Amniotic epithelial cell (primary cell): ENCODE measurements at places on chromosomes 2 and 18.

DNA sequence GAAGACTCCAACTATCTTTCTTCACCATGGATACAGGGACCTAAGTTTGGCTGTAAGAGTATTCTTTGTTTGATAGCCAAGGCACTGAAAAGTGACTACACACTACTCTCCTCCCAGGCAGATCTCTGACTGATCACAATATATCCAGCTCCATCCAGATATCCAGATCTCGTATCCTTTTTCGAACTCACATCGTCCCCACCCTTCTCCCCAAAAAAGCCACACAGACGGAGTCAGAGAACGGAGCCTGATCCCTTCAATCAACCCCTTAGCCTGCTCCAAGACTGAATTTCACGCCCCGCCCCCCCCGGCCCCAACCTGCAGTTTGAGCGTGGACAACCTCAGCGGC is 533 bp downstream of the DHX57 start:
- DNase-seq = no peak

- DNase-seq = peak; percentile 91
Measured at GRCh38 chr2:55093381-55093780, 43.1 kb upstream of the RTN4 start.

- DNase-seq = no peak
Measured at GRCh38 chr18:76431437-76432273, 63.4 kb downstream of the ZNF516 start.

GRCh38 chr2:157327621-157328500 is 2.2 kb upstream of the ERMN start:
- DNase-seq = peak; percentile 53

DNA sequence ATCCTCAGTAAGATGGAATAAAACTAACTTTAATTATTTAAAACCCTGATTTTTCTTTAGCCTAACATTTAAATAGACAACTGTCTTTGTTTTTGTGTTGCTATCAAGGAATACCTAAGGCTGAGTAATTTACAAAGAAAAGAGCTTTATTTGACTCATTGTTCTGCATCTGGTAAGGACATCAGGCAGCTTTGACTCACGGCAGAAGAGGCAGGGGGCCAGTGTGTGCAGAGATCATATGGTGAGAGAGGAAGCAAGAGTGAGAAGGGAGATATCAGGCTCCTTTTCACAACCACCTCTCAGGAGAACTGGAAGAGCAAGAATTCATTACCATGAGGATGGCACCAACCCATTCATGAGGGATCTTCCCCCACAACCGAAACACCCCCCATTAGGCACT is 64.6 kb upstream of the TFPI start:
- DNase-seq = peak; percentile 61

DNA sequence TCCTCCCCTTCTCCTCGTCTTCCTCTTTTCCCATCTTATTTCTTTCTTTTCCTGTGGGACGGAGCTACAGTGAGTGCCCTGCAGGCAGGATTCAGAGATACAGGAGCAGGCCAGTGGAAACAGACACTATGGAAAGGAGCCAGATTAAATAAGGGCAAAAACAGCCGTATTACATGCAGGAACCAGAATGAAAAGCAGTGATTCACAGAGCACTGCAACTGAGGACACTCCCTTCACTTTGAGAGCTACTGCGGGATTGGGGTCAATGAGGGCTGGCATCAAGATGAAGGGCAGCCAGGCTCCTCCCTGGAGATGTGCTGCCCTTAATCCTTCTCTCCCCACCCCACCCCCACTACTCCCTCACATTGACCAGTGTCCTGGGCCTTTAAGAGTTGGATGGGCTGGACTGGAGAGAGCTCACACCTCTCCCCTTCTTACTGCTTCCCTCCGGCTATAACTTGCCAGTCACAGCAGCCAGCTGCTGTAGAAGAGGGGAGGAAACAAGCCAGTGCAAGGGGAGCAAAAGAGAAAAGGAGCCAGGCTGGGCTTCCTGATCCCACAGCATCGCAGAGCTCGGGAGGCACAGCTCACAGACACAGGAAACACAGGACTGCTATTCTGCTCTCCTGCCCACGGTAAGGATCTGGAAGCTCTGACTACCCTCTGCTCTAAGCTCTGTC is at the start of gene PLCD4:
Gene PLCD4 (plus strand): TSS at position 464 of the 680 bp plus-strand sequence. CDS start 7,841 bp downstream, outside the sequence.
- DNase-seq = peak; percentile 69

DNA sequence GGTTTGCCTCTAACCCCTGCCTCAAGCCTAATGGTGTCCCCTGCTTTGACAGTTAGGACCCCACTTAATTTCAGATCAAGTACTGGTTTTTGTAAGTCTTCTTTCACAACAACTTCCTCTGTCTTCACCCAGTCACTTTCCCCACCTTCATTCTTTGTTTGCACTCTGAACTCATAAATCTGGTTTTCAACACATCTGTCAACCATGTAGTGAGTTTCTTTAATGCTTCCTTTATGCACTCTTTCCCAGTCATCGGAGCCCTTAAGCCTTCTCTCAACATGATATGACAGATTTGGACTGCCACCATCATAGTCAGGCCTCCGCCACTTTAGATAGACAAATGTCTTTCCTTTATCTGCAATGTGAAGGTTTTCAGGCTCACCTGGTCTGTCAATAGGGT is 109.1 kb downstream of the PLEKHA3 start:
- no peak for DNase-seq

GRCh38 chr2:151097128-151097527 is 164.5 kb downstream of the RBM43 start:
- no peak for DNase-seq

GRCh38 chr2:152627351-152627957 is 89.8 kb downstream of the PRPF40A start:
- peak; percentile 41 for DNase-seq
